NCI-H187 treated with DMSO at 0.1 percent for 48 hours (cell line): ENCODE measurements at places on chromosomes 3 and 15.

DNA sequence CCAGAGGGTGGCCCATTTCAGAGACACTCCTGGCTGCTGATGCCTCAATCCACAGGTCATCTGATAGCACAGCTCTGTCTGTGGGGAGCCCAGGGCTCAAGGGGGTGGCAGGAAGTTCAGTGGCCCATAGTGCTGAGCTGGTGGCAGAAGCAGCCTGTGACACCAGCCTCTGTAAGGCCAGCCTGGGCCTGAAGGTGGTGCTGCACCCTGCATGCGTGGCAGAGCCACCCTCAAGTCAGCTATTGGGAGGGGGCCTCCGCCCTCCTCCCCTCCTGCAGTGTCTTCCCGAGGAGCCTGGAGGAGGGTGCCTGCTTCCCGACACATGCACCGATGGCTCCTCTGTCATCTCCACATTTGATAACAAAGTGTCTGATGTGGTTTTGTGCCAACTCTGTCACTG lies 3.0 kb downstream of the PLA1A start:
- no peak for DNase-seq

GRCh38 chr15:69887553-69887952 lies 210.2 kb downstream of the TLE3 start:
- DNase-seq, result no peak

- no peak for DNase-seq
These were observed 29.5 kb downstream of the WNT7A start for GRCh38 chr3:13850161-13850945.

DNA sequence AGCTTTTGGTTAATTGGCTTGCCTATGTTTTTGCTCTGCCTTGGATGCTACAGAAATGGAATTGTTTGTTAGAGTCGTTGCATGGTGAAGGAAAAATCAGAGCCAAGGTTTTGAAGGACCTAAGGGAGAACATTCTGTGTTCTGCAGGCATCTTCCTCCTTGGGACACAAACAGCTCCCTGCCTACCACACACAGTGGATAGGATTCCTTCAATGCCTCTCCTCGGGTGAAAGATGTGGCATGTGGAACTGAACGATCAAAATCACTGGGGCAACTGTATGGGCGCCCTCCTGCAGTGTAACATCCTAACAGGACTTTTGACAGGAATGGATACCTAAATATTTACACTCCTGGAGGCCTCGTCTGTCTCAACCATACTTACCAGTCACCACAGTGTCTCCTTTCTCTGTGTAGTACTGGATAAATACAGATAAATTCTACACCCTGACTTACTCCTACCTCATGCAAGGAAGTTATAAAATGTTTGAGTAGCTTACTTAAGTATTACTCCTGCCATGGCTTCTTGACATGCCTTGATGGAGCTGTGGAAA lies 100.6 kb downstream of the LPP start:
- no peak for DNase-seq

GRCh38 chr3:149618151-149619123 lies 39.4 kb downstream of the WWTR1 start:
- DNase-seq, result no peak

GRCh38 chr15:88636050-88636449 lies 2.8 kb upstream of the ISG20 start:
- no peak for DNase-seq

DNA sequence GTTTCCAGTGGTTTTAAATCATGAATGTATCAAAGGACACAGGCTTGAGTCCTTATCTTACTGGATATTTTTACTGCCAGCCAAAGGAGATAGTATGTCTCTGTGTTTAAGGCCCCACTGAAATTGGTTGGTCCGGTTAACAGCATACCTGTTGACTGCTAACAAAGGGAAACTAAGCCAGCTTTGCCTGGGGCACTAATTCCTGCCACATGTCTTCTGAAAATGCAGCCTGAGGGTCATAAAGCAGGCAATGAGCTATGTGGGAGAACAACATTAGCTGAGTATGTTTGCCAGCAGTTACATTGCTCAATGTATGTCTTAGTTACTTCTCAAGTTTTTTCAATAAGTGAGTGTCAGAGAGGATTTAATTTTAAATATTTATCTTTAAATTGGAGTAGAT lies 12.4 kb downstream of the PLS1 start:
- no peak for DNase-seq

DNA sequence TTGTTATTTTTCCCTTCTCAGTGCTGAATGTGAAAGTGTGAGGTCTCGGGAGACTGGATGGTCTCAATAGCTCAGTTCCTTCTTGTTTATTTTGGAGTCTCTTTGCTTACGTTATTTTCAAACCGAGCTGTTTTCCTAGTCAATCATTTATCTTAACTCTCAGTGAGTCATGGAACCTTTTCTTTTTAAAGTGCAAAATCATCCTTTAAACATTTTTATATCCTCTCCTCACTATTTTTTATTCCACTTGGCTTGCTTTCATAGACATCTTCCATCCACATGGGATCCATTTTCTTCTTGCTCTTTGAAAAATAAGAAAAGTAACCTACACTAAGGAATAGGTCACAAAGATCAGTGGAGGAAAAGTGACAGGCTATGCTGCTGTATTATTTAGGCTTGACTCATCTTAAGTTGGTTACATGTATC lies 497.8 kb downstream of the NAALADL2 start:
- no peak for DNase-seq

GRCh38 chr3:141853629-141854168 lies 22.7 kb upstream of the ATP1B3 start:
- DNase-seq, result no peak

- peak; percentile 7 for DNase-seq
These were observed 216.9 kb downstream of the IGSF11 start for GRCh38 chr3:118817748-118818165.
